ENCODE measurements at places on chromosomes 7 and 10. TPM values are rescaled to one million over a fixed set of nuclear protein-coding genes. Genes with fewer than 3 reads are reported as not detected.
A peak's percentile ranks its signal among the peaks of the same experiment; 100 is the strongest.

GRCh38 chr7:1608318-1608717 lies 38.5 kb upstream of the PSMG3 start:
- no peak overlapping the region for H3K4me3 ChIP-seq
- peaks cover 9% of the 10 kb centered on the region for H3K4me1 ChIP-seq
- H3K36me3 ChIP-seq: no peaks in the 10 kb centered on the region
- H3K27ac ChIP-seq: no peak overlapping the region
- peaks cover 24% of the 10 kb centered on the region for H3K27me3 ChIP-seq
- DNase-seq: no peak

GRCh38 chr10:125859128-125859817 lies 21.8 kb downstream of the DHX32 start:
- DNase-seq: no peak
- no peak overlapping the region for H3K27ac ChIP-seq
- H3K36me3 ChIP-seq: peaks cover 12% of the 10 kb centered on the region

DNA sequence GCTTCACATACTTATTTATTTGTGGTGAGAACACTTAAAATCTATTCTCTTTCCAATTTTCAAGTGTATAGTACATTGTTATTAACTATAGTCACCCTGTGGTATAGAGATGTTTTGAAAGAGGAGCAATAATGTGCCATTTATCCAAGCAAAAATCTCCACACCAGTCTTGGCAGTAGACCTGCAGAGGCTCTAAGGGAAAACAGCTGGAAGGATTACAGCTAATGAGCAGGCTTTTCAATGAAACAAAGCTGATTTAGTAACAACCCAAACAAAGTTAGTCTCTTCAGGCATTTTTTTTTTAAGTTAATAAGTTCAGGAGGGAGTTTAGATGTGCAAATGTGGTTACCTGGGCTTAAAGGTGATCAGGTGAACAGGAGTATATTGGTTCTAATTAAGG lies 101.9 kb downstream of the EVX1 start:
- H3K27ac ChIP-seq: no peak overlapping the region
- no peak for DNase-seq
- no peaks in the 10 kb centered on the region for H3K4me1 ChIP-seq
- H3K27me3 ChIP-seq: no peaks in the 10 kb centered on the region
- H3K4me3 ChIP-seq: no peak overlapping the region

DNA sequence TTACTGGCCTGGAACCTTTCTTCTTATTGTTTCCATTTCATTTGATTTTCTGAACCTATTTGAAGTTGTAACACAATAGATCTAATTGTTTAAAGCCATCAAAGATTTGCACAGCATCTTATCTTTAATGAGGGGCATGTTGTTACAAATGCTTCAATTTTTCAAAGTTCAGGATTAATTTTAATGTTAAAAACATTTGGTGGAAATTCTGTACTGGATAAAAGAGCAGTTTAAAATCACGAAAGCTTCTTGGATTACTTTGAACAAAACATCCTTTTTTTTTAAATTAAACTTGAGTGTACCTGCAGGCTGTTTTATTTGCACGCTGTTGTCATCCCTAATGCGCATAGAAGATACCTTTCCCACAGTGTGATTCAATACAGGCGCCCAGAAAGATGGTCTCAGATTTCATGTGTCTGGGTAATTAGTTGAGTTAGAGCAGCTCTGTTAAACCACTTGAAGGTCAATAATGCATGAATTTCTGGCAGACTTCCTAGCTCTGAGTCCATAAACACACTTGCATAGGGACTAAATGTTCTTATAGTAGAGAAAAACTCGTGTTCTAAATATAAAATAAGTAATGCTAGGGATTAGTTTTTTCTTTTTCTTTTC lies 29.3 kb upstream of the DDX50 start:
- no peaks in the 10 kb centered on the region for H3K36me3 ChIP-seq
- H3K4me1 ChIP-seq: peaks cover 24% of the 10 kb centered on the region
- peak; percentile 36 for DNase-seq
- no peak overlapping the region for H3K27ac ChIP-seq
- H3K27me3 ChIP-seq: no peaks in the 10 kb centered on the region

GRCh38 chr7:18177129-18177814 lies 149.6 kb upstream of the PRPS1L1 start:
- H3K36me3 ChIP-seq: no peaks in the 10 kb centered on the region
- H3K27me3 ChIP-seq: no peaks in the 10 kb centered on the region
- H3K4me3 ChIP-seq: no peak overlapping the region

DNA sequence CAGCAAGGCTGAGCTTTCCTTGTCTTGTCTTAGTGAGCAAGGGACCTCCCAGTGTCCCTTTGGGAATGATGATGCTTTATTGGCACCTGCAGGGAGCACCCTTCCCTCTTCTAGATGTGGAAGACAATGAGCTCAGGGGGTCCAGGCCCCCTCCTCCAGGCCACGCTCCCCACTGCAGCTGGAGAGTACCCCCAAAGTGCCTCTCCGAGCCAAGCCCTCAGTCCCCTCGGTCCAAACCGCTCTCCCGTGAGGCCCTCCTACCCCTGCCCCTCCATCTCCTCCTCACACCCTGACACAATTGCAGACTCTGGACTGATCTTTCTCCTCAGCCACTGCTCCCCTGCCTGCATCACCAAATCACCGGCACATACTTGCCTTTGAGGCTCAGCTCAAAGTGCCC lies 16.7 kb downstream of the RBP3 start:
- peaks cover 17% of the 10 kb centered on the region for H3K27me3 ChIP-seq
- no peaks in the 10 kb centered on the region for H3K4me1 ChIP-seq
- H3K36me3 ChIP-seq: no peaks in the 10 kb centered on the region

GRCh38 chr7:50119815-50120637 lies 27.0 kb upstream of the ZPBP start:
- H3K4me1 ChIP-seq: no peaks in the 10 kb centered on the region
- no peak overlapping the region for H3K4me3 ChIP-seq
- H3K36me3 ChIP-seq: no peaks in the 10 kb centered on the region
- H3K27me3 ChIP-seq: no peaks in the 10 kb centered on the region

DNA sequence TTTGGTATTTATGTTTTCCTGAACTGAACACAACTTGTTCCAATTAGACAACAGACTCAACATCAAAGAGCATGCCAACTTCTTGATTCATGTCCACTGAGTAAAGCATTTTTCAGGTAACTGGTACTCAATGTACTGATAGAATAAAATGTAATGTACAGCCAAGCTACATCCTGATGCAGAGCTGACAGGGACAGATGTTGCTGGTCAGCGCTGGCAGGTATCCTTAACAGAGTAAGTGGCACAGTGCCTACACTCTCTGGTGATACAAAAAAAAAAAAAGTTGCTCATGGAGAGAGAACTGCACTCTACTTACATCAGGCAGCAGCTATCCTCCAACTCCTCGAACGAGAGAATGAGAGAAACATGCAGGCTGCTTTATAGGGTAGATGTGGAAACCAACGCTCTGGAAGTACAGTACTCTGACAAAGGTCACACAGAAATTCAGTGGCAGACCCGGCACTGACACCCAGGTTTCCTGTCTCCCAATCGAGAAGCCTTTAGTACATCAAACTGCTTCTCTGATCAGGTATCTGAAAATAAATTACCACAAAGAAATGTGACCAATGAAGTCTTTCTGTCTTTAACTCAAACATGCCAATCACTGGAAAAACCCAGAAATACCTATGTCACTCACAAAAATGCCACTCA lies 4.6 kb downstream of the ITGB1 start:
- H3K4me1 ChIP-seq: peaks cover 63% of the 10 kb centered on the region
- H3K4me3 ChIP-seq: peak overlapping the region; percentile 84
- peak overlapping the region; percentile 96 for H3K27ac ChIP-seq
- H3K27me3 ChIP-seq: no peaks in the 10 kb centered on the region
- peaks cover 30% of the 10 kb centered on the region for H3K36me3 ChIP-seq
- DNase-seq: no peak

- H3K27me3 ChIP-seq: no peaks in the 10 kb centered on the region
- no peaks in the 10 kb centered on the region for H3K4me1 ChIP-seq
- peaks cover 21% of the 10 kb centered on the region for H3K36me3 ChIP-seq
These were observed 115.9 kb downstream of the TRIM24 start for GRCh38 chr7:138575897-138576428.

DNA sequence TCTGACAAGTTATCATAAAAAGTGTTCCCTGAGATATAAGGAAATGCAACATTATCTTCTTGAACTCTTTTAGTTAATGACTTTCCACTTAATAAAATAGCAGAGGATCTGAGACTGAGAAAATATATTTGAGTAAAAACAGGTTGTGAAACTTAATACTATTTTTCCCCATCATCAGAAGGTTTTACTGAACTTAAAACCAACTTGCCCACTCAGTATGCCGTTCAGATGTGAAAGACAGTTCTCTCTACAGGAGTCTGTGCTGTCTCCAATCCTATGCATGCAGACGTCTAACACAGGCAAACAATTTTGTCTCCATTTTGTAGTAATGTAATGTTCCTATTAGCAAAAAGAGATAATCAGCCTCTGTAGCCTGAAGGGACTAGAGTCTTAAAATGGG lies 38.2 kb upstream of the CYP2C18 start:
- no peaks in the 10 kb centered on the region for H3K36me3 ChIP-seq
- H3K27ac ChIP-seq: no peak overlapping the region
- no peak for DNase-seq
- H3K27me3 ChIP-seq: no peaks in the 10 kb centered on the region
- H3K4me1 ChIP-seq: no peaks in the 10 kb centered on the region

GRCh38 chr10:79287973-79288723 lies 59.1 kb upstream of the PPIF start:
- no peak overlapping the region for H3K27ac ChIP-seq
- no peak for DNase-seq
- no peaks in the 10 kb centered on the region for H3K27me3 ChIP-seq

DNA sequence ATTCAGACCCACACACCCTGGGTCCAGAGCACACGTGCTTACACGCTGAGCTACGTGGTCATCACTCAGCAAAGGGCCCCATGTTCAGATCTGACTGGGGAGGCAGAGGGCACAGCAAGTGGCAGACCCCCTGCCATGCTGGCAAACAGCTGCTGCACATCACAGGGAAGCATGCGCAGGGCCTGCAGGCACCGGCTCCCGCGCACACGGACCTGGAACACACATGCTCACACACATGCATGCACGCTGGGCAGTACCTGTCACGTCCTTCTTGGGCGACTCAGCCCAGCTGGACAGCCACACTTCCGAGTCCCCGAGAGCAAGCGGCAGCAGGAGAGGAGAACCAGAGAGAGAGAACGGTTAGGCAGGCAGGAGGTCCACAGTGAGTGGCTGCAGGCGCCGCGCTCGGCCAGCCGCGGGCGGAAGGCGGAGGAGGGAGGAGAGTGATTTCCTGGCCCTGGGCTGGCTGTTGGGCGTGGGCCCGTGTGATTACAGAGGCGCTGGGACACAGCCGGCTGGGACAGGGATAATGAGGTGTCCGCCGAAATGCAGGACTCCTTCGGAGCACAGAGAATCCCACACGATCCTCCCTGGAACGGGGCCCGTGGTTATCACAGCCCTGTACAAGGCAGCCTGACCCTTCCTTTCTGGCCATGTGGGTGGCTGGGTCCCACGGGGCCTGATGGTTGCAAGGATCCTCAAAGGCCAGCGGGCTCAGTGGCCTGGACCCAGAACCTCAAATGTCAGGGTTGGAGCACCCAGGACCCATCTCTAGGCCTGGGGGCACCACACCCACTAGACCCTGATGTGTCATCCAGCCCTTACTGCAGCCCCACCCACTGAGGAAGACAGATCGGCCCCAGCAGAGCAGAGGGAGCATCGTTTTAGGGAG lies 175.1 kb downstream of the NEURL1 start:
- H3K27me3 ChIP-seq: no peaks in the 10 kb centered on the region
- H3K4me1 ChIP-seq: peaks cover 49% of the 10 kb centered on the region
- peak overlapping the region; percentile 98 for H3K27ac ChIP-seq
- peak overlapping the region; percentile 73 for H3K4me3 ChIP-seq
- peak; percentile 94 for DNase-seq

Gene LRIT1
- polyA plus RNA-seq: not detected

Gene ANKRD16
- 2.7 TPM for polyA plus RNA-seq

Gene RPEL1
- polyA plus RNA-seq: not detected

Gene SP8
- not detected for polyA plus RNA-seq

Gene PRSS37
- polyA plus RNA-seq: not detected

Gene ZNF518A
- polyA plus RNA-seq: 6.8 TPM

Gene UNC5B
- polyA plus RNA-seq: 3.0 TPM

Gene DLG5
- 5.0 TPM for polyA plus RNA-seq

All from GM23248 (cell line).